ENCODE measurements at places on chromosomes 5 and 9. TPM values are rescaled to one million over a fixed set of nuclear protein-coding genes. Genes with fewer than 3 reads are reported as not detected.

Gene SPEF2
- total RNA-seq = 0.63 TPM

Gene IL9
- not detected for total RNA-seq

Gene PCDHA9
- 0.06 TPM for total RNA-seq

Gene ARHGEF39
- 0.65 TPM for total RNA-seq

Gene HTR1A
- total RNA-seq = not detected

Gene HK3
- total RNA-seq = under 0.01 TPM

Gene PDCD1LG2
- total RNA-seq = 7.0 TPM
